ENCODE measurements at places on chromosomes 16 and 17. TPM values are rescaled to one million over a fixed set of nuclear protein-coding genes. Genes with fewer than 3 reads are reported as not detected.

MYH8 gene
- 0.67 TPM for polyA plus RNA-seq

OMG gene
- 0.19 TPM for polyA plus RNA-seq

CSH1 gene
- polyA plus RNA-seq = 7.5 TPM

SLX4 gene
- 4.0 TPM for polyA plus RNA-seq

MYH3 gene
- polyA plus RNA-seq = 1.6 TPM

NAA38 gene
- 85.9 TPM for polyA plus RNA-seq

TEX14 gene
- polyA plus RNA-seq = 0.68 TPM

GRAPL gene
- polyA plus RNA-seq = 2.5 TPM

KCNJ18 gene
- not detected for polyA plus RNA-seq
